ENCODE measurements at places on chromosomes 3 and 15.

DNA sequence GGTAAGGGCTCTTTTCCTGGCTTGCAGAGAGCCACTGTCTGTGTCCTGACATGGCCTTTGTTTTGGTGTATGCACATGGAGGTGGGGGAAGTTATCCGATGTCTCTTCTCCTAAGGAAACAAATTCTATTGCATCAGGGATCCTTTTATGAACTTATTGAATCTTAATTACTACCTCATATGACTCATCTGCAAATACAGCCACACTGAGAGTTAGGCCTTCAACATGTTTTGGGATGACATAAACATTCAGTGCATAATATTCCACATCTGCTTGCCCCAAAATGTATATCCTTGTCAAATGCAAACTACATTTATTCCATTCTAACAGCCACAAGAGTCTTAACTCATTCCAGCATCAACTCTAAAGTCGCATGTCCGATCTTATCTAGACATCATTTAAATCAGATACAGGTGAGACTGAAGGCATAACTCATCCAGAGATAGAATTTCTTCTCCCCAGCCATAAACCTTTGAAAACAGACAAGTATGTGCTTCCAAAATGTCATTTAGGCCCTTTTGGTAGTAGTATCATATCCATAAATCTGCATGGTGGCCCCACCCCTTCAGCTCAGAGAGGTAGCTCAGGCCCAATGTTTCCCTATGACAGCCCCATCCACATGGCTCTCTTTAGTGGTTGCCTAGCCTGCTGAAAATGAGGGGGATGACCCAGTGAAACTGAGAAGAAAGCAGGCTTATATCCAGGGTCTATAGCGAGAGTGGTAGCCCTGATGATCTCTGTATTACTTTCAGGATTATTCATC, 289.5 kb upstream of the ALCAM start:
- DNase-seq, result no peak

GRCh38 chr3:13484851-13485590, 4.9 kb downstream of the HDAC11 start:
- DNase-seq, result no peak

GRCh38 chr15:90921887-90922286, 10.5 kb downstream of the HDDC3 start:
- no peak for DNase-seq

DNA sequence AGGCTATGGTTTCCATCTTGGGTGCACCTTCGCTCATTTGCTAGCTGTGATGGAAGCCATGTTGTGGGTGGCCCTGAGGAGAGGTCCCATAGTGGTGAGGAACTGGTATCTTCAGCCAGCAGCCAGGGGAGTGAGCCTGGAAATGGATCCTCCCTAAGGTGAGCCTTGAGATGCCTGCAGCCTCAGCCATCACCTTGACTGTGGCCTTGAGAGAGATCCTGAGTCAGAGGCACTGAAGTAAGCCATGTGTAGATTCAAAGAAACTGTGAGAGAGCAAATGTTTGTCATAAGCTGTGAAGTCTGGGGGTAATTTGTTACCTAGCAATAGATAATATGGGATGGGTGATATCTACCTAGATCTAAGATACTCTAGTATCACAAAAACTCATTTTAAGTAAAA, 105.3 kb downstream of the SNRK start:
- no peak for DNase-seq

DNA sequence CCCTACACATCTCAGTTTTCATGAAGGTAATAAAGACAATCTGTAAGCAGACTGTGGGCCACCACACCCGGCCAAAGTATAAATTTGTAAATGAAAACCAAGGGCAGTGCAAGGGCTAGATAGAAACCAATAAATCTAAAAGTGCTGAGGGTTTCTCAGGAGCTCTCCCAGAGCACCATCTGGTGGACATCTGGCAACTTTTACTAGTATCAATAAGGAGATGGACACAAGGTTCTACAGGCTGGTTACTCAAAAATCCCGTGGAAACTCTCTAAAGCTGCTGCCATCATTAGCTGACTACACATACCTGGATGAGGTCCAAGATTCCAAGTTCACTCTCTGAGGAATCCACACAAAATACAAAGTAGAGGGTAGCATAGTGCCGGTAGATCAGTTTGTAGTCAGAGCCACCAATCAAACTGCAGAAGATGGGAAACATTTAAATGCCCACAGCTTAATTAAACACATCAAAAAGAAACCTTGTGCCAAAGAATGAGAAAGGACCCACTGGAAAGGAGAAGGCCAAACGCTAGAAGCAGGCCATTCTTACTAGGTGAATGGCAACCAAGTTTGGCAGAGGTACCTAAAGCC, 5.5 kb downstream of the AP3S2 start:
- peak; percentile 61 for DNase-seq

DNA sequence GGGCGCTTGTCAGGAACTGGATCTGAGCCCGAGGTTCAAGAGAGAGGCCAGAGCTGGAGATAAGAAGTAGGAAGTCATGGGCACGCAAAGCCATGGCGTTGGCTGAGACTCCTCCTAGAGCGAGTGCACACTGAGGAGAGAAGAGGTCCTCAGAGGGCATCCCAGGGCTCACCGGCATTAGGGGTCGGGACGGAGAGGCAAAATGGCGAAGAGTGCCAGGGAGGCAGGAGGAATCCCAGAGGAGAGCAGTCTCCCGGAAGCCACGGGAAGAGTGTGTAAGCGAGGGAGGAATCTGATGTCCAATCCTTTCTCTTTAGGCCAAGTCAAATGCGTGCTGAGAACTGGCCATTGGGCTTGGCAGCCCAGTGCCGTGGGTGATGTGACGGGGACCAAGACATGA, 24.0 kb downstream of the EFCC1 start:
- no peak for DNase-seq

GRCh38 chr15:42903388-42904324, 16.9 kb downstream of the TTBK2 start:
- DNase-seq, result no peak

DNA sequence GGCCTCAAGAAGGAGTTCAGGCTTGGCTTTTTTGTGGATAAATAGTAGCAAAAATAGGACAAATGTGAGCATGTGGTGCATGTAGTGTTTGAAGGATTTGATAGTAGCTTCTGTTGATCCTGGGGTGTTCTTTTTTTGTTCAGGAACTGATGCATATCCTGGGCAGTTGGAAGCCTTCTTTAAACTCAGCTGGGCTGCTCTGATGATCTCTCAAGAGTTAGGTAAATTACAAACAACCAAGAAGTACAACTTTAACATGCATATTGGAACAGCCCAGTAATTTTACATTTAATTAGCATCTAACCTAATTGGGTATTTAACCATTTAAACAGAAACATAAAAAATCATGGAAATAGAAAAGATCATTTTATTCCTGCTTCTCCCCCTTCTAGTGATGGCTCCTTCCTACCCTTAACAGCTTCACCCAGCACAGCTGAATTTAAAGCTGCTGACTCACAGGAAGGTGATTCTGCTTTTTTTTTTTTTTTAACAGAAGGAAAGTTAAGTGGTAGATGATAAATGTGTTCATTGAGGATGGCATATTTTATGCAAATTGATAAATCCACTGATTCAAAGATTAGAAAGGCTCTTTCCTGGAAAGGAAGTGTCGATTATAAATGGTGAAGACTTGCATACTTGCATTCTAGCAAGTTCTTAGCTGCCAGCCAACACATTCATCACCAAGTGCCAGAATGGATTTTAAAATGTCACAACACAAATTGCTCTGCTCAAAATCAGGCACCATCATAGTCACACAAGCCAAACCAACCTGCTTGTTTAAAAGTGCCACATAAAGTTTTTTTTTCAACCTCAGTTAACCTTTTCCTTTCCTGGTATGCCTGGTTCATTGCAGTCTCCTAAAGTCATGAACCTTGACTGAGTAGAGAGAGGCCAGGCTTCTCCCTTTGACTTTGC, 20.0 kb downstream of the SLC35G2 start:
- no peak for DNase-seq

DNA sequence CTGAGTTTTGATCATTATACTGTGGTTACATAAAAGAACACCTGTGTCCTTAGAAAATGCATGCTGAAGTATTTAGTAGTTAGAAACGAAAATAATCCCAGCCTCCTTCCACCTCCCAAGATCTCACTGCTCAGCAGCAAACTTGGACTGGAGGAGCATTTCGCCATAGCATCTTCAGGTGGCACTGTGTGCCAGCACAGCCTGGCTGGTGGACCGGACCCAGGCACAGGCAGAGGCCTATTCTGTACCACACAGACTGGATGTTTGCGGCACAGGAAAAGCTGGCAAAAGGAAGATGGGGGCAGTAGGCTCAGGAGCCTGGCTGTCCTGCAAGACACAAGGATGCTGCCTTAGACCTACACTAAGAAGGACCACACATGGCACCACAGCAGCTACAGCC, 10.2 kb downstream of the STIMATE start:
- no peak for DNase-seq

DNA sequence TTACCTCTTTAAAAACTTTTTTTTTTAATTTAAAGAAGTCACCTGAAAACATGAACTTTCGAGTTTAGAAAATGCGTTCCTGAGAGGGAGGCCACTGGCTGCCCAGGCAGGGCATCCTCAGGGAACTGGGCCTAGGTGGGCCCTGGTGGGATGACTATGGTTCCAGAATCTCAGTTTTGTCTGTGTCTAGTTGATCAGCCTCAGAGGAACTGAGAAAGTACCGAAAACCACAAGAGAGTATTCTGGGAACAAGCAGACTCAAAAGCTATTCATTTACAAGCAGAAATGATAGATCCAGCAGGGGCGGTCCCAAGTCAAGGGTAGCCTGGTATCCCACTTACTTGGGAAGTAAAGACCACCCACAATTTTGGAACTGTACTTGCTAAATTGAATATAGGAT, 10.5 kb downstream of the WWTR1 start:
- no peak for DNase-seq

DNA sequence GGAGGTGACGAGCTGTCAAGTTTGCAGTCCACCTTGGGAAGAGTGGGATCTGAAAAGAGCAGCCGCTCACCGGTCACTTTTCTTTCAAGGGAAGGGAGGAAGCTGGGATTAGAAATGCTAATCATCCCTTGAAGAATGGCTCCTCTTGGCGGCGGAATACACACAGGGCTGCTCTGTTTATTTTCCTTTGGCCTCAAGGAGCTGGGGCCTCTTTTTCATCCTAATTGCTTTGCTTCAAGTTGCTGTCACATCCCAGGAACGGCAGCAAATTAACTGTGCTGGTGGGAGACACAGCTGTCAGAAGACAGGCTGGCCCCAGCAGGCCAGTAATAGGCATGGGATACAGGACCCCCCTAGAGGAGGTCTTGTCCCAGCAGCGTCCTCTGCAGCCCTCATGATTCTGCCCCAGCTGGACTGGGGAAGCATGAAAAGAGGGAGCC, 6.7 kb downstream of the KBTBD13 start:
- DNase-seq, result peak; percentile 54

DNA sequence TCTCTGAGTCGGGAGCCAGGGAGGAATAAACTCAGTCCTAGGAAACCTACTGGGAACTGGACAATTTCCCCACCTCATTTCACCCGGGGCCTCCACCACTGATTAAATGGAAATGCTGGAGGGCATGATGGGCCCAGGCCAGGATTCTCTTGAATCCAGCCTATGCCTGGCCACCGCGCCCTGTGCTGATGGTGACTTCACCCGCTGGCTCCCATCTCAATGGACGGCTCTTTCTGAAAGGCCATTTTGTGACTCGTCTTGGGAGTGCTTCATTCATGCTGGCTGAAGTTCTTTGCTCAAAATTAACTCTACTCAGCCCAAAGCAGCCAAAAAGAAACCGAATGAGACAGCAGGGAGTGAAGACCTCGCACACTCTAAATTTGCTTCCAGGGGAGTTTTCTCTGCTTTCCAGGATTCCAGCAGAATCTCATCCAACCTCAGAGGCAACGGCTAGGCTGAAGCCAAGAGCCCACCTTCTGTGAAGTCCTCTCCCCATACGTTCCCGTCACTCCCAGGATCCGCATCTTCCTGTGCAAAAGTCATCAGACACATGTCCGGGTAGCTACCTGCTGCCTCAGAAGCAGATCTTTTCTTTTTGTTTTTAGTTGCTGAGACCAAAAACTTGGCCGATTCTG, 266.0 kb upstream of the ICE2 start:
- no peak for DNase-seq

DNA sequence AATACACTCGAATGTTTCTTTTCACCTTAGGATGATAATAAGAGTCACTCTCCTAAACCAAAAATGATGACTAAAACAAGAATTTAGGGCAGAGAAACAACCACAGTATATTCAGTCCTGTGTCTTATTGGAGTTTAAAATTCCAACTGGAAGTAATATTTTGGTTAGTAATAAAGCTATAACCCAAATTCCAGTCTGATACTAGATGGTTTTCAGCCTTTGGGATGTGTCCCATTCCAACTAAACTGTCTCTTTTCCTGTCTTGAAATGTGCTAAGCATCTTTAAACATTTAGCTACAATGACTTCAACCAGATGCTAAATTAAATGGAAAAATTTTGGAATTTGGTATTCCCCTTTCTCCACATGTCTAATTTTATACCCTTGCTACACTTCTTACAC, 510.0 kb downstream of the ROBO1 start:
- DNase-seq, result no peak

- DNase-seq, result no peak
Observed at GRCh38 chr3:102593812-102594602, 159.2 kb downstream of the ZPLD1 start.

DNA sequence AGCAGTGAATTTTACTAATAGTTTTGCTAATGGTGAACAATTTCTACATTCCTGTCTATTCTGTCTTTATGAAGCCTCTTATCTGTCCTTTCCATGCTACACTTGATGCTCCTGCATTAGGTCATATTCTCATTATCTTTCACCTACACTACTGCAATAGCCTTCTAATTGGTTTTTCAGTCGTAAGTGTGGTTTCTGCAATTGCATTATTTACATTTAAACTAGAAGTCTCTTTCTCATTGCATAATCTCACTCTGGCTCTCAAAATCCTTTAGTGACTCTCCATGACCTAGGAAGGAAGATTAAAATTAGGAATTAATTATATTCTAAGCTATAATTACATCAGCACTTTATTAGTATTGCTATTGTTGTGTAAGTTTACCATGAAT, 686.5 kb downstream of the IGSF11 start:
- no peak for DNase-seq

GRCh38 chr3:124163689-124164088, 171.8 kb upstream of the ROPN1 start:
- DNase-seq, result no peak

- no peak for DNase-seq
Observed at GRCh38 chr15:81168644-81169043, 28.0 kb upstream of the IL16 start.

DNA sequence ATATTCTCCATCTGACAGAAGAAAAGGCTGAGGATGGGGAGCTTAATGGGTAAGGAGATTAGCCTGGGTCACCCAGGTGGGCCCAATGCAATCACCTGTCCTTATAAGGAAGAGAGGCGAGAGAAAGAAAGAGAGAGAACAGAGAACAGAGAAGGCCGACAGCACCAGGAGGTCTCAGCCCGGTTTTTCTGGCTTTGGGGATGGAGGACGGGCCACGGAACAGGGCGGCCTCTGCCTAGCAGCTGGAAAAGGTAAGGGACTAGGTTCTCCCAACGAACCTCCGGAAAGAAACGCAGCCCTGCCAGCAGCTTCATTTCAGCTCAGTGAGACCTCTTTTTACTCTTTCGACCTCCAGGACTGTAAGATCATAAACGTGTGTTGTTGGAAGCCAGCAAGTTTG, 196.0 kb upstream of the LYSMD4 start:
- DNase-seq, result no peak

- DNase-seq, result no peak
Observed at GRCh38 chr15:98178861-98179260, 218.4 kb downstream of the ARRDC4 start.

GRCh38 chr3:53346922-53347260, 452 bp downstream of the DCP1A start:
- DNase-seq, result no peak

- no peak for DNase-seq
Observed at GRCh38 chr3:175608911-175609310, 749.8 kb downstream of the NAALADL2 start.

GRCh38 chr3:156469456-156469855, 85.5 kb downstream of the SSR3 start:
- DNase-seq, result no peak

All from SK-MEL-5 (cell line).